ENCODE measurements at places on chromosomes 3 and 15.

- no peak for DNase-seq
Measured at GRCh38 chr3:12351145-12351544, 62.3 kb downstream of the PPARG start.

DNA sequence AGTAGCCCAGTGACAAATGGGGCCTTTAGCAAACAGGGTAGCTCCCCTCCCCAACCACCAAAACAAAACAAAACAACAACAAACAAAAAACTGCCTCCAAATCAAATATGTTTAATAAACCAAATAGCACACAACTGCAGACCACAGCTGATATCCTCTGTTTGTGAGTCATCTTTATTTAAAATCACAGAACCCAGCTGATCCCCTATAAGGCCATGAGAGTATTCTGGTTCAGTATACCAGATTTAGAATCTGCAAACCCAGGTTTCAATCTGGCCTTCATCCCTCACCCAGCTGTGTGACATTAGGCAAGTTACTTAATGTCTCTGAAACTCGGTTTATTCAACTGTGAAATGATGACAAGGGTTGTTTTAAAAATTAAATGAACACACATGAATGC, 124.5 kb downstream of the SUCLG2 start:
- no peak for DNase-seq

GRCh38 chr15:97790180-97790579, 170.3 kb upstream of the ARRDC4 start:
- DNase-seq, result no peak

GRCh38 chr3:154818676-154819255, 261.4 kb upstream of the MME start:
- no peak for DNase-seq

GRCh38 chr15:31079519-31079918, 22.0 kb downstream of the TRPM1 start:
- DNase-seq, result no peak

GRCh38 chr3:31968369-31968926, 12.6 kb downstream of the OSBPL10 start:
- DNase-seq, result peak; percentile 78

- DNase-seq, result no peak
Measured at GRCh38 chr3:183131735-183132134, 30.8 kb downstream of the LAMP3 start.

DNA sequence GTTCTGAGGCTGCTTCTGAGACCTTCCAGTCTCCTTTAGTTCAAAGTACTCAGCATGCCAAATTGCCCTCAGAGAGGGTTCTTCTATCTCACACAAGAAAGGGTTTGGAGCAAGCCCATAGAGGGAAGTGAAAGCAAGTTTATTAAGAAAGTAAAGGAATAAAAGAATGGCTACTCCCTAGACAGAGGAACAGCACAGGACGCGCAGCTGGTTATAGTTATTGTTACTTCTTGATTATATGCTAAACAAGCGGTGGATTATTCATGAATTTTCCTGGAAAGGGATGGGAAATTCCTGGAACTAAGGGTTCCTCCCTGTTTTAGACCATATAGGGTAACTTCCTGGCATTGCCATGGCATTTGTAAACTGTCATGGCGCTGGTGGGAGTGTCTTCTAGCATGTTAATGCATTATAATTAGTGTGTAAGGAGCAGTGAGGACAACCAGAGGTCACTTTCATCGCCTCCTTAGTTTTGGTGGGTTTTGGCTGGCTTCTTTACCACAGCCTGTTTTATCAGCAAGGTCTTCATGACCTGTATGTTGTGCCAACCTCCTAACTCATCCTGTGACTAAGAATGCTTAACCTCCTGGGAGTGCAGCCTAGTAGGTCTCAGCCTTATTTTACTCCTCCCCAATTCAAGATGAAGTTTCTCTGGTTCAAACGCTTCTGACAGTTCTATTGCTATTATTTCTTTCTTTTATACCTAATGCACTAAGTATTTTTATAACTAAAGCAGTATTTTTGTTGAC, 26.3 kb downstream of the SCN11A start:
- DNase-seq, result no peak

All from kidney glomerular epithelial cell (primary cell).